ENCODE measurements at places on chromosomes 2 and 18. TPM values are rescaled to one million over a fixed set of nuclear protein-coding genes. Genes with fewer than 3 reads are reported as not detected.

DNA sequence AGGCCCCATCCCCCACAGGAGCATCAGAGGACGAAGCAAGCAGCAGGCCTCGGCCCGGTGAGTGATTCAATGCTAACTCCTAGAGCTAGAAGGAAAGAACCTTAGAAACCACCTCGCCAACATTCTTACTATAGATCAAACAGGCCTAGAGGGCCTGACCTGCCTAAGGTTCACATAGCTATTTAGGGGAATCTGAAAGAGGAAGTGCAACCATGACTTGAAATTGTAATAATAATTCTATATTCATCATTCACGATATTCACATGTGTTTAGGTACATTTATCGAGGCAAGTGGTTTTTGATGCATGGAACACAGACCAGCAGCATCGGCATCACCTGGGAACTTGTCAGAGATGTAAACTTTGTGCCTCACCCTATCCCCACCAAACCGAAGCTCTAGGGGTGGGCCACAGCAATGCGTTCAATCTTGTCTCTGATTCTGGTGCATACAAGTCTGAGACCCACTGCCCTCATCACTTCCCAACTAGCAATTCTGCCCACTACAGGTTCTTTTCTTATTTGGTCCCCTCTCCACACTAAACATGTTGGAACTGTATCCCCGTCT, 78.0 kb upstream of the DNMT3A start:
- H3K27ac ChIP-seq = no peak overlapping the region
- H3K36me3 ChIP-seq = peaks cover 9% of the 10 kb centered on the region
- DNase-seq = no peak
- H3K4me1 ChIP-seq = no peaks in the 10 kb centered on the region
- no peaks in the 10 kb centered on the region for H3K27me3 ChIP-seq

DNA sequence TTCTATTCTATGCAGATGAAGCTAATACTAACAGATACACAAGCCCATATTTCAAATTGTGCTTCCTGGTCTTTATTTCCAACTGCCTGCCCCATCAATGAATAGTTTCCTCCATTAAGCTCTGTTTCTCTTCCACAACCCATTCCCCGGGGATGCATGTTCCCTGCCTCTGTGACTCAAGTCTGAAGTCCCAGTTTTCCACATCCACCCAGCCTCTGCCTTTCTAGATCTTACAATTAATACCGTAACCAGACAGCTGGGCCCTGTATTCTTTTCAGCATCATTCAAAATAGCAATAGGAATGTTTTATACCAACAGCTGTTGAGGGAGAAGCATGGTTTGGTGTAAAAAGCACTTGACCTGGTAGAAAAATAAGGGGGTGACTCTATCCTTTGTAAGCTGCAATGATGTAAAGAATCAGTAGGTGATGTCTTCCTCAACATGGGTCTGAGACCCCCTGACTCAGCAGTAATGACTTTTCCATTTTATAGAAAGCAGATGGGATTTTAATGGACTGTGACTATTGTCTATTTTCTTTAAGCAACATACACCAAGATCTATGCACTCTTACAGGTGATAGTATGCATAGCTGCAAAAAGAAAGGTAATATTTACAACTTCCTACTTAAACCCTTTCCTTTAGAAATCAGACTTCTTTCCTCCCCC, 46.1 kb upstream of the DAPL1 start:
- H3K27ac ChIP-seq = no peak overlapping the region
- H3K36me3 ChIP-seq = no peaks in the 10 kb centered on the region
- no peaks in the 10 kb centered on the region for H3K27me3 ChIP-seq
- DNase-seq = no peak

- no peaks in the 10 kb centered on the region for H3K36me3 ChIP-seq
- H3K4me3 ChIP-seq = no peak overlapping the region
- H3K27me3 ChIP-seq = no peaks in the 10 kb centered on the region
- no peak overlapping the region for H3K27ac ChIP-seq
Measured at GRCh38 chr18:12770469-12771219, 67.8 kb downstream of the PSMG2 start.

- no peak overlapping the region for H3K4me3 ChIP-seq
- no peaks in the 10 kb centered on the region for H3K27me3 ChIP-seq
- H3K4me1 ChIP-seq = no peaks in the 10 kb centered on the region
- no peak overlapping the region for H3K27ac ChIP-seq
Measured at GRCh38 chr2:196291426-196291825, 120.0 kb upstream of the STK17B start.

DNA sequence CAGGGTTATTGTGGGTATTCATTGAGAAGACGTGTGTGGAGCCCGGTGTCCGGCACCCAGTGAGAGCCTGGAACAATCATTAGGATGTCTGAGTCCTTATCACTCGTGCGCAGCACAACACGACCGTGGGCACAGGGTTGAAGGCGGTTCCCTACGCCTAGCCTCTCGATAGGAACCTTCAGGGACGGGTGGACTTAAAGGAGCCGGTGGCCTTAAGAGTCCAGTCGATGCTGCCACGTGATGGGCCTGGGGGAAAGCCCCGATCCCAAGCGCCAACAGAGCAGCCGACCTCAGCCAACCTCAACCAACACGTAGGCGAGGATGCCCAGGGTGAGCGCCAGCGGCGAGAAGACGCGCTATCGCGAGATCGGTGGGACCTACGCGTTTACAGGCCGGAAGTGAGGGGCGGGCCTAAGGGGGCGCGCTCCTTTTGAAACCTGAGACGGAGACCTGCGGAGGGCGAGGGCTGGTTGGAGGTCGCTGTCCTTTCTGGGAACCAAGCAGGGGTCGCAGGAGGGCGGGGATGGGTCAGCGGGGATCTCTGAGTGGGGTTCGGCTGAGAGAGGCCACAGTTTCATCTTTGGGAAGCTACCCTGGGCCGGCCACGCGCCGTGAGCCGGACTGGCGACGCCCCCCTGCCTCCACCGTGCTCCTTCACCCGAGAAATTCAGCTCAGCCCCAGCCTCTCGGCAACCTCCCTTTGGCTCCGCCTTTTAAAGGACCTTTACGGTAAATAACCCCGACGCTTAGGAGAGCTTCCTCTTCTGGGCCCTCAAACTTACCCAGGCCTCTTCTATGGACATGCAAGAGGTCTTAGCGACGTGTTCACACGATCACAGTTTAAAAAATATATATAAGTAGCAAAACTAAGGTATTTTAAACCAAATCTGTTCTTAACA, 28.3 kb downstream of the WNT10A start:
- peak overlapping the region; percentile 56 for H3K4me3 ChIP-seq
- H3K36me3 ChIP-seq = no peaks in the 10 kb centered on the region
- H3K27me3 ChIP-seq = no peaks in the 10 kb centered on the region
- peak; percentile 96 for DNase-seq

GRCh38 chr2:105488285-105488684, 89.4 kb upstream of the FHL2 start:
- H3K36me3 ChIP-seq = no peaks in the 10 kb centered on the region
- no peaks in the 10 kb centered on the region for H3K4me1 ChIP-seq
- DNase-seq = no peak
- no peaks in the 10 kb centered on the region for H3K27me3 ChIP-seq
- no peak overlapping the region for H3K4me3 ChIP-seq
- no peak overlapping the region for H3K27ac ChIP-seq

DNA sequence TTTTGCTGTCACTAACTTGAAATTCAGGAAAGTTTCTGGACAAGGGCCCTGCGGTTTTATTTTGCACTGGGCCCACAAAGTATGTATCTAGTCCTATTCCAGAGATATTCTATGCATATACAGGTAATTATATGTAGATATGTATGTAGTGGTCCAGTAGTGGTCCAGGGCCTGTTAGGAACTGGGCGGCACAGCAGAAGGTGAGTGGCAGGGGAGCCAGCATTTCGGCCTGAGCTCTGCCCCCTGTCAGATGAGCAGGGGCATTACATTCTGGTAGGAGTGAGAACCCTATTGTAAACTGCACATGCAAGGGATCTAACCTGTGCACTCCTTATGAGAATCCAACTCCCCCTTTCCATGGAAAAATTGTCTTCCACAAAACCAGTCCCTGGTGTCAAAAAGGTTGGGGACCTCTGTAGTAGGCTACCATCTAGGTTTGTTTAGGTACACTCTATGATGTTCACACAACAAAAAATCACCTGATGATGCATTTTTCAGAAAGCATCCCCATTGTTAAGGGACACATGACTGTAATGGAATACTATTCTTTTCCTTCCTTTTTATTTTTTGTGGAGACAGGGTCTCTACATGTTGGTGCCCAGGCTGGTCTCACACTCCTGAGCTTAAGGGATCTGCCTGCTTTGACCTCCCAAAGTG, 2.8 kb upstream of the PPP4R3B start:
- no peak overlapping the region for H3K27ac ChIP-seq
- no peak overlapping the region for H3K4me3 ChIP-seq
- peaks cover under 1% of the 10 kb centered on the region for H3K36me3 ChIP-seq

- H3K4me3 ChIP-seq = no peak overlapping the region
- H3K27ac ChIP-seq = no peak overlapping the region
- DNase-seq = no peak
- no peaks in the 10 kb centered on the region for H3K36me3 ChIP-seq
- H3K4me1 ChIP-seq = peaks cover 21% of the 10 kb centered on the region
- H3K27me3 ChIP-seq = no peaks in the 10 kb centered on the region
Measured at GRCh38 chr18:3056311-3056710, 43.4 kb upstream of the LPIN2 start.

DNA sequence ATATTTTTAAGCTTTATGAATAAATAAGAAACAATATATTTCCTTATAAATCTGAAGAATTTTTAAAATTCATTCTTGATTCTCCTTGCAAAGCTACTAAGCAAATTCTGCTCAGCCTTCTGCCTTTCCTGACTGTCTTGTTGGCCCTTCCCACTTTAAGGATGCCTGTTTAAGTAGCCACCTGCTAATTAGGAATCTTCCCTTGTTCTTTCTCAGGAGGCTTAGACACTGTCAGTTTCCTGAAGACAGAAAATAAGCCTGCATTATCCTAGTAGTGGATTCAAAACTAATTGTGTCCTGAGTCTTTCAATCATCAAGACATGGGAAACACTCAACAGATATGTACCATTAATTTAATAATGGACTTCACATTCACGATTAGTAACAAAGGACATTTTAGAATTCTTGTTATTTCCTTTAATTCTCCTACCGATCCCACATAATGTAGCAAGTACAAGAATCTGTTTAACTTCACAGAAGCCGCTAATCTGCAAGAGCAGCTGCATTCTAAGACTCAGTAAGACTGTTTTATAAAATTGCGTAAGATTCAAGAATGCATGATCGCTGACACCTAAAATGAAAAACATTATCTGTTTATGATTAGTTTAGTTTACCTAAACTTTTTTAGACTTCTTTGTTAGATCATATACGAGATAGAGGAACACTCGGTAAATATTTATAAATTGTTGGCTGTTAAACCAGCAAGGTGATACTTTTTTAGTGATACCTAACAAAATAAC, 445.4 kb upstream of the DSEL start:
- no peaks in the 10 kb centered on the region for H3K36me3 ChIP-seq
- H3K4me3 ChIP-seq = no peak overlapping the region
- no peaks in the 10 kb centered on the region for H3K27me3 ChIP-seq
- H3K27ac ChIP-seq = no peak overlapping the region

DNA sequence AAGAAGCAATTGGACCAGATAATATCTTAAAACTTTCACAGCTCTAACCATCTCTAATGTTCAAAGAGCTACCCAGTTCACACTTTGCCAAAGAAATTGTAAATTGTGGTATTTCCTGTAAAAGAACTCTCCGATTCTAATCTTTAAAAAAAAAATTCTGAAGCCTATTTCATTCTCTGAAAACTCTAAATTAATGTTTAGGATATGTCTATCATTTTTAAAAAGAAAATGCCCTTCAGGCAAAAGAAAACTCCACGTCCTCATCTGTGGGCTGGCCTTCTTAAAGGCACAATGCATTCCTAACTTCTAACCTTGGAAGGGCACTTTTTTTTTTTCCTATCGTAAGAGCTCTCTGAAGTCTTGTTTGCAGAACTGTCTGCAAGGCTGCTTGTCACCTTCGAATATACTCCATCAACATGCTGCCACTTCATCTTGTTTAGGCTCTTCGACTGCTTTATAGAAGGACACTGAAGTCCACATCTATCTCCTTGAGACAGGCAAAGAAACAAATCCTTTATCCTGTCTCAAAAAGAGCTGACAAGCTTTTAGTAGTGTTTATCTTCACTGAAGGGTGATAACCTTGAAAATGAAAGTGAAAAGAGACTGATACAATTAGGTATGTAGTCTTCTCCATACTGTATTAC, 124.3 kb upstream of the SLC39A10 start:
- H3K27ac ChIP-seq = no peak overlapping the region
- peaks cover 12% of the 10 kb centered on the region for H3K4me1 ChIP-seq
- H3K27me3 ChIP-seq = no peaks in the 10 kb centered on the region
- no peaks in the 10 kb centered on the region for H3K36me3 ChIP-seq
- DNase-seq = no peak

- no peaks in the 10 kb centered on the region for H3K4me1 ChIP-seq
- no peak overlapping the region for H3K4me3 ChIP-seq
- peak; percentile 66 for DNase-seq
- no peaks in the 10 kb centered on the region for H3K36me3 ChIP-seq
Measured at GRCh38 chr2:128438091-128438490, 119.4 kb upstream of the HS6ST1 start.

Gene SH3RF3
- 6.3 TPM for total RNA-seq

Gene ZBTB7C
- 6.3 TPM for total RNA-seq

Gene UGT1A4
- total RNA-seq = not detected

Gene GYPC
- 197 TPM for total RNA-seq

Gene HOXD4
- total RNA-seq = 0.66 TPM

Gene BCL11A
- total RNA-seq = 3.5 TPM
